T-cell (primary cell): ENCODE measurements at places on chromosomes 5 and 9.

DNA sequence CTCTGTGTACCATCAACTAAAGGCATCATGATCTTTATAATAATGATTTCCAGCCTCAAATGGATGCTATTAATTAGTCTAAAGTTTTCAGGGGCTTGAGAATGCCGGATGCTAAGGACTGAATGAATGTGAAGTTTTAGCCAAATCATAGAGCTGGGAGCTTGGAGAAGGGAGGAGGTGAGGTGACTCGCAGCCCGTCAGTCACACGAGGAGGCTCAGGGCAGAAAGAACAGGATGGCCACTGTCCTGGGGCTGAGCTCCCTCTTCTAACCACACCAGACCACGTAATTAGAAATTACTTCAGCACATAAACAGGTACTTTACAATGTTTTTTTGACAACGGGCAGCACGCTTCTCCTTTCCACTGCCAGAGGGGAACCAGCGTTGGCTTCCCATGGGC, 222.6 kb downstream of the NPR3 start:
- no peak for DNase-seq

- DNase-seq, result peak; percentile 77
These were observed 191.2 kb downstream of the GNA14 start for GRCh38 chr9:77456829-77457437.

GRCh38 chr9:136223871-136224640, 19.1 kb upstream of the LHX3 start:
- DNase-seq, result no peak

DNA sequence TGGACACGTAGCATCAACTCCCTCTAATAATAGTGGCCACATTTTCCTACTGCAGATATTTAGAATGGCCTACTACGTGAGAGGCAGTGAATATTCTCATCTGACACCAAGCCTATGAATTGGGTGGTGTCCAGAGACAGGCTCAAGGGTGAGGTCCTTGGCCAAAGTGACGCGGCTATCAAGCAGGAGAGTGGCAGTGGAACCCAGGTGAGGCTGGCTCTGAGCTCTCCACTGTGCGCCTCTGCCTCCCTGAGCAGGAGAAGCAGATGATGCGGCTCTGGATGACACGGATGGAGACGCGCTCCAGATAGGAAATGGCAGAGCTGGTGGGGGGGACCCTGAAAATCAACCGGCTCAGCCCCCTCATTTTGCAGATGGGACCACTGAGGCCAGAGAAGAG, 69.7 kb downstream of the CFAP77 start:
- DNase-seq, result no peak

DNA sequence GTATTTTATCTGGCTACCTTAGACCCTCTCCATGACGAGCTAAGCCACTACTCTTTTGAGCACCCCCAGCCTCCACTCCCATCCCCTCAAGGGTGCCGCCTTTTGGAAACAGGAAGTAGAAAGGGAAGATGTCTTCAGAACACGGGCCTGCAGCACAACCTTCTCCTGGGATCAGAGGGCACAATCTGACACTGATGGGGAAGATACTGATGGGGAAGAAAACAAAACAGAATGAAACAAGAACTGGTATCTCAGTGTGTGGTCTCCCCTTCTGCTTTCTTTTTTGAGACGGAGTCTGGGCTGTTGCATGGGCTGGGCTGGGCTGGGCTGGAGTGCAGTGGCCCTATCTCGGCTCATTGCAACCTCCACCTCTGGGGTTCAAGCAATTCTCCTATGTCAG, 539.7 kb upstream of the DAP start:
- DNase-seq, result no peak

- no peak for DNase-seq
These were observed 1240.1 kb upstream of the WWC1 start for GRCh38 chr5:167051402-167051768.

DNA sequence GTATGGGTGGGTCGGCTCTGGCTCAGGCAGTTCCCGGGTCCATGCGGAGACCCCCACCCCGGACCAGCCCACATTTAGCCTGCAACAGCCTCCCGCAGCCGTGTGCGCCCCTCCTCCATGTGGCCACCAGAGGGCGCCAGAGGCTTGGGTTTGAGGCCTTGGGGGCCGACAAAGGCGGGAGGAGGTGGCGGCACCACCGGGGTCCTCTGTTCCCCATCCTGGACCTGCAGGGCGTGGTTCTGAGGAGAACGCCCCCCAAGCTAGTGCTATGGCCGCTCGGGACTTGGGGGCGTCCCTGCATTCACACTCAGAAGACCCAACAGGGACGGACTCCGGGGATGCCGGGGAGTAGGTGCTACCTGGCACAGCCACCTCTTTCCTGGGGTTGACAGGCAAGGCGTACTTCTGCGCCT, 16.5 kb downstream of the ASS1 start:
- DNase-seq, result peak; percentile 66

DNA sequence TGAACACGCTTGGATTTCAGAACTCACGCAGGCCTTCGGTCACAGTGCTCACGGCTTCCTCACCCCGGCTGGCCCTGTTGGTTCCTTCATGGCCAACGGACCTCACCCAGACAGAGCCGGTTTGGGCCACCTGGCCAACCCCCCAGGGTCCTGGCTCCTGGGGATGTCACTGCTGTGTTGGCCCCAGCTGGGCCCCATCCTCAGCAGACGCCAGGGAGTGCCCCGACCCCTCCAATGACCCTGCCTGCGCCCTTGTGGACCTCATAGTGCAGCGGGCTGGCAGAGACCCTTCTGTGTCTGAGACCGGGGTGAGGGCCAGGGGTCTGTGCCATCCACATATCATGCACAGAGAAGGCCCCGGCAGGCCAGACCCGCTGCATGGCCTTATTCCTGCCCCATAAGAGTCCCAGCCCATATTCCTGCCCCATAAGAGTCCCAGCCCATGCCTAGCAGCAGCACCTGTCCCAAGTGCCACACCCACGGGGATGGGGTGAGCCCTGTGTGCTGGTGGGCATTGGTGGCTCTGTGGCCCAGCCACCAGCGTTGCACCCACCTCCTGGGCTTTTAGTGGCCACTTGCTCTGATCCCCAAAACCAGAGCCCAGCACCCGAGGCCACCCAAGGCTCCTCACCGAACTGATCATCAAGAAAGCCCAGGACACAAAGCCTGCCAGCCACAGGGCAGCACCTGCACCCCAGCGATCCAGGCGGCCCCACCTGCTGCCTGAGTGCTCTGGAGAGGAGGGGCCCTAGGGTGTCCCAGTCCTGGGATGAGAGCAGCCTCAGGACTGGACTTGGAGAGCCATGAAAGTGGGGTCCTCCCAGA, 1.3 kb upstream of the LPCAT1 start:
- no peak for DNase-seq

GRCh38 chr5:137636830-137637714, 98.8 kb downstream of the KLHL3 start:
- no peak for DNase-seq

GRCh38 chr5:6989230-6989629, 276.0 kb downstream of the TENT4A start:
- DNase-seq, result no peak

DNA sequence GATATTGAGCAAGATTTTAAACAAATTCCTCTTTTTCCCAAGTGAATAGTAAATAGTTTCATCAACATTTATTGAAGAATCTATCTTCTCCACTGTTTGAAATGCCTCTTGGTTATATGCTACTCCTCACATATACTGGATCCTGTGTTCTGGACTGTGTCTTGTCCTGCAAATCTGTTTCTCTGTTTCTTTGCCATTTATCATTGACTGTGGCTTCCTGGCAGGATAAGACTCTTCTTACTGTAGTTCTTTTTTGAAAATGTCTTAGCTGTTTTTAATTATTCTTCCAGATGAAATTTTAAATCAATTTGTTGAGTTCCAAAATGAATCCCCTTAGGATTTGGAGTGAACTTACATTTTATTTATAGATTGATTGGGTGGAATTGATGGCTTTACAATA, 27.8 kb downstream of the RALGPS1 start:
- DNase-seq, result no peak

DNA sequence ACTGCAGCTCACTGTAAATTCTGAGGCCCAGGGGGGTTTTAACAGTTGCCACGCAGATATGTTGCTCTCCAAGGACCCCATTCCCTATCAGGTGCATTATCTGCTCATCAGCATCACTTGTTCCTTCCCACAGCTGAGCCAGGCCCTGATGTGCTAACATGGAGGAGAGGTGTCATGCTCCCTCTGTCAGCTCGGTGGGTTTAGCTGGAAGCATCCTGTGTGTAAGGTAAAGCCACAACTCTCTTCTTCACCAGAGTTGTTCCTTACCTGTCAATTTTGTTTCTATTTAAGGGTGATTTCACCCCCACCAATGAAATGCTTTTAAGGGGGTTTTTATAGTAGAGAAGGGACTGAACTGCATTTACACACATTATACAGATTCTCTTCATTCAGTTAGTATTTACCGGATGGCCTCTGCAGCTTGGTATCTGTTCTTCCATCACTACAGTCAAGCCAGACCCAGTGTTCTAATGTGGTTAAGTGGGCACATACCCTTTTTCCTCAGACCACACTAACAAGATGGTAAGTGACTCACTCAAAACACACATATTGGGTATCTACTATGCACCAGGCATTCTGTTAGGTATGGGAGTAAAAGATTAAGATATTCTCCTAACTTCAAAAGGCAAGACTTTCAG, 205.4 kb downstream of the DCP2 start:
- no peak for DNase-seq

DNA sequence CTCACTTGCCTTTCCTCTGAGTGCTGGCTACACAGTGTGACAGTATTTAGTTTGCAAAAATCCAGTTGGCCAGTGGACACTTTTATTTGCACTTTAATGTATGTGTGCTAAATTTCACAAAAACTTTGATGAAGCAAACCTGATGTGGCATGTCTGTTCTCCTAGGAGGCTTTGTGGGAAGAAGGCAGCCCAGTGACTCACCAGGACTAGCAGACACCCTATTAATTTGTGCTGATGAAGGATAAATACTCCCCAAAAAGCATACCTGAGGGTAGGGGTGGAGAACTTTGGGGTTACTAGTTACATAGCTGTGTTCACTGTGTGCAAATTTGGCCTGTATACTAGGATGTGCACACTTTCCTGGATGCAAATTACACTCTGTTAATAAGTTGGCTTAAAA, 39.3 kb upstream of the IPPK start:
- DNase-seq, result no peak

GRCh38 chr9:98187926-98188325, 4.5 kb downstream of the CORO2A start:
- DNase-seq, result no peak

GRCh38 chr9:37437010-37437409, 14.5 kb downstream of the GRHPR start:
- DNase-seq, result no peak

- no peak for DNase-seq
These were observed 129.6 kb downstream of the GLIS3 start for GRCh38 chr9:4170231-4170630.

- DNase-seq, result no peak
These were observed 115.7 kb downstream of the MUSK start for GRCh38 chr9:110784309-110784708.

DNA sequence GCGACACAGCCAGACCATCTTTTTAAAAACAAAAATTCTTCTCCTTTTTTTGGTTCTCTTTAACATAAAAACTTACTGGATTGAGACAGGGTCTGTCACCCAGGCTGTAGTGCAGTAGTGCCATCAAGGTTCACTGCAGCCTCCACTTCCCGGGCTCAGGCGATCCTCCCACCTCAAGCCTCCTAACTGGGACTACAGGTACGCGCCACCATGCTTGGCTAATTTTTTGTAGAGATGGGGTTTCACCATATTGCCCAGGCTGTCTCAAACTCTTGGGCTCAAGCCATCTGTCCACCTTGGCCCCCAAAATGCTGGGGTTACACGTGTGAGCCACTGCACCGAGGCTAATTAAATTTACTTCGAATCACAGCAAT, 13.8 kb downstream of the HNRNPK start:
- no peak for DNase-seq
